ENCODE measurements at places on chromosomes 4 and X.

GRCh38 chrX:10288373-10288975 lies 131.7 kb downstream of the CLCN4 start:
- no peak for DNase-seq

DNA sequence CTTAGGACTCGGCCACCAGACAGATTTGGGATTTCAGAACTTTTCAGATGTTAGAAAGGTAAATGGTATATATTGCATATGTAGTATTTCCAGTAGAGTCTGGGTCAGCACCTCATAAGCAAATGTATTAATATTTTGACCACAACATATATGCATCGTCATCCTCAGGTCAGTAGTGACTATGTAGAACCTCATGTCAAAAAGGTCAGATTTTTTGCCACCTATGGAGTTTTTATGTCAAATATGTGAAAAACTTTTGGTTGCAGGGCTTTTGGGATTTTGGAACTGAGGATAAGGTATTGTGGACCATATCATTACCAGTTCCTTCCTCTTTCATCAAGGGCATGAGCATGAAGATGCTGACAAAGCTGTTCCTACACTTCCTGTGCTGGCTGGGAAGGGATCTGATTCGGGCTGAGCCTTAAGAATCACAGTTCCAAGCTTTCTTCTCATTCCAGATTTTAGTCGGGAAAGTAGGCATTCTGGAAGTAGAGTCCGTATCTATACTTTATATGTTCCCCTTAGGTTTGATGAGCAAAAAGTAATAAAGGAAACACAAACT lies 183.0 kb upstream of the PGRMC2 start:
- no peak for DNase-seq

DNA sequence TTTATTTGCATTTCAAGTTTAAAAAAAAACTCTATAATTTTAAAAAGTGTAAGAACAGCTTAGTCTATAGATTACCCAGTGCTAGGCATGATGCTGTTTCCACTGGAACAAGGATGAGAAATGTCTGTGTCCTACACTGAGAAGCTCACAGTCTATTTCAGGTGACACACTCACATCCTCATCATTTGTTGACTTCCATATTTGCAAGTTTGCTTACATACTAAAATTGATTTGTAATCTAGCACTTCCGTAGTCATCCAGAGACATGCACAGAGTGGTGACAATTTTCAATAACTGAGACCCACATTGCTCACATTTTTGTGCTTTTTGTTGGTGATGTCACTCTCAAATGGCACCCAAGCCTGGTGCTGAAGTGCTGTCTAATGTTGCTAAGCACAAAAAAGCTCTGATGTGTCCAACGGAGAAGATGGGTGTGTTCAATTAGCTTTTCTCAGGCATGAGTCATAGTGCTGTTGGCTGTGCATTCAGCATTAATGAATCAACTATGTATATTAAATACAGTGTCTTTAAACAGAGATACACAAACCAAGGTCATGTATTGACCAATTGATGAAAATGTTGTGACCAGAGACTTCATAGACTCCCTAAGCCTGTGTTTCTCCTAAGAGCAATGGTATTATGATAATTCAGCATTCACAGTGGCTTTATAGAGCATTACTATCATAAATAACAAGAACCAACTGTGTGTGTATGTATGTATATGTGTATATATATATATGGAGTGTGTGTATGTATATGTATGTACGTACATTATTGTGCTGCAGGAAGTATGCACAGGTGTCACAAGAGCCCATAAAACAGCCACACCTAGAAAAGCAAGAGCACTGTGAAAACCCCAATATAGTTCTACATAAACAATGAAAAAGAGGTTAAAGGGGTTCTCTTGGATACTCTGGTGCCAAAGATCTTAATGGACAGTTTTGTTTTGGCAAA lies 31.2 kb upstream of the VCX3B start:
- no peak for DNase-seq

DNA sequence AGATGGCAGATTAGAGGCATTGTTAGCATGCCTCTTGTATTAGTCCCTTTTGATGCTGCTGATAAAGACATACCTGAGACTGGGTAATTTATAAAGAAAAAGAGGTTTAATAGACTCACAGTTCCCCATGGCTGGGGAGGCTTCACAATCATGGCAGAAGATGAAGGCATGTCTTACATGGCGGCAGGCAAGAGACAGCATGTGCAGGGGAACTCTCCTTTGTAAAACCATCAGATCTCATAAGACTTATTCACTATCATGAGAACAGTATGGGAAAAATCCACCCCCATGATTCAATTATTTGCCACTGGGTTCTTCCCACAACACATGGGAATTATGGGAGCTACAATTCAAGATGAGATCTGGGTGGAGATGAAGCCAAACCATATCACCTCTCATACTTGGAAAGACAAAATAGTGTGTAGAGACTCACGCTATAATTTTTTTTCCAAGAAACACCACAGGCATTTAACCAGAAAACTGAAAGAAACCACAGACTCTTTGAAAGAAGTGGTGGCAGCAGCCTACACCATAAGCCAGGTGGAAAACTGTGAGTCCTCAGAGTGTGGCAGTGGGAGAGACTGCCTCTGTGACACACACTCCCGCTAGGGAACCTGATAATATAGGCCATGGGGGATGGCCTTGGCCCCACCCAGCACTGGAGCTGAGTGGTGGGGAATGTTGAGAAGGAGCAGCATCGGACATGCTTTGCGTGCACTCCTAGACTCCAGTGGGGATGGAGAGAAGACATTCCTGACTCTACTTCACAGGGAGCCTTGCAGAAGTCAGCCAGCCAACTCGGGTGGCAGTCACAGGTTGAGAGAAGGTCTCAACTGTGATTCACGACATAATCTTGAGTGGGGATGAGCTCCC lies 51.5 kb downstream of the SLC2A9 start:
- no peak for DNase-seq

GRCh38 chrX:129531132-129531531 lies 7.8 kb upstream of the SMARCA1 start:
- DNase-seq, result no peak

- DNase-seq, result no peak
Observed at GRCh38 chr4:43987331-43987944, 461.2 kb downstream of the KCTD8 start.

GRCh38 chr4:184994010-184994622 lies 24.2 kb upstream of the HELT start:
- DNase-seq, result no peak

GRCh38 chrX:19709117-19709811 lies 178.1 kb downstream of the SH3KBP1 start:
- DNase-seq, result no peak

DNA sequence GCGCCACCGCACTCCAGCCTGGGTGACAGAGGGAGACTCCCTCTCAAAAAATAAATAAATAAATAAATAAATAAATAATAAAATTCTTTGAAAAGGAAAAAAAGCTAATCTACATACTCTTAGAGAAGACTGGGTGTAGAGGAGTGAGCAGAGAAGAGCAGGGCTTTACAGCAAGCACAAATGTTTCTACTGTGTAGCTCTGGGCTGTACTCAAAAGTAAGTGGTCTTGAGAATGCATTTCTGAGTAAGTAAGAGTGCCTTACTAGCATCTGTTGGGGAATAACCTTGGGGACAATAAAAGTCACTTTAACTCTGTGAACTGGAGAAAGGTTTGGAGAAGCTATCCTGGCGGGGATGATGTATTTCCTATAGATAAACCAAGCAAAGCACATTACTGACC lies 185.8 kb downstream of the WDFY3 start:
- no peak for DNase-seq

DNA sequence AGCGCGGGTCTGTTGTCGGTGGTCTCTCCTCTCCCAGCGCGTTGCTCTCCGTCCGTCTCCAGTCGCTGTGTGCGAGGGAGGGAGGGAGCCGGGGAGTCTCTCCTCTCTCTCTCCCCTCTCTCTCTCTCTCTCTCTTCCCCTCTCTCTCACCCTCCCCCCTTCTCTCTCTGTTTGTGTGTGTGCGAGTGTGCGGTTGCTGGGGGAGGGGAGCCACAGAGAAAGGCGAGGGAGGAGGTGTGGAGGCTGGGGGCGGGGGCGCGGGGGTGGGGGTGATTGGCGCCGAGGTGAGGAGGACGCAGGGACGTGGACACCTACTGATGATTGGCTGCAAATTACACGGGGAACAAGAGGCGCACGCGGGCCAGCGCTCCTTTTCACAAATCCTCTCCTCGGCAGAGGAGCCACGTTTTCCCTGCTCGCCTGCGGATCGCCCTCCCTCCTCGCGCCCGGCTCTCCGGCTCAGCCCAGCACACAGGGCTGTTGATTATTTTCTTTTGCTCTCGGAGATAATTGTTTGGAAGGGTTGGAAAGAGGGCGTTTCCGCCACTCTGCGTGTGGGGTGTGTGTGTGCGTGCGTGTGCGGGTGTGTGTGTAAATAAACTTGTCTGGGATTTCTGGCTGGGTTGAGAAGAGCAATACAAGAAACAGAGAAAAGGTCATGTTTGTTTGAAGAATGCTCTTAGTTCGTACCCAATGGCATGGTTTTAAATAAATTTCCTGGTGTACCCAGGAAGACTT lies at the start of gene CXXC4:
TSS of gene CXXC4 (minus strand) at position 73 of the 738 bp plus-strand sequence. CDS start 3,092 bp downstream, outside the sequence.
- DNase-seq, result no peak

DNA sequence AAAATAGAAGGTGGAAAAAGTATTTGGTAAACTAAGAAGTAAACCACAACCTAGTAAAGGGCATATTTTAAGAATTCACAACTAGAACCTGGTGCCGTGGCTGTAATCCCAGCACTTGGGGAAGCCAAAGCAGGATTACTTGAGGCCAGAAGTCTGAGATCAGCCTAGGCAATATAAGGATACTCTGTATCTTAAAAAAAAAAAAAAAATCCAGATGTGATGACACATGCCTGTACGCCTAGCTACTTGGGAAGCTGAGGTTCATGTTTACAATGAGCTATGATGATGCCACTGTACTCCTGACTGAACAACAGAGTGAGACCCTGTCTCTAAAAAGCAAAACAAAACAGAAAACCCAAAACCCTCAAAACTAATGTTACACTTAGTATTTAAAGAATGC lies 294.9 kb upstream of the ZCCHC13 start:
- DNase-seq, result no peak

- no peak for DNase-seq
Observed at GRCh38 chr4:144699565-144699964, 53.6 kb downstream of the HHIP start.

- no peak for DNase-seq
Observed at GRCh38 chr4:40232610-40233009, 35.8 kb downstream of the RHOH start.

DNA sequence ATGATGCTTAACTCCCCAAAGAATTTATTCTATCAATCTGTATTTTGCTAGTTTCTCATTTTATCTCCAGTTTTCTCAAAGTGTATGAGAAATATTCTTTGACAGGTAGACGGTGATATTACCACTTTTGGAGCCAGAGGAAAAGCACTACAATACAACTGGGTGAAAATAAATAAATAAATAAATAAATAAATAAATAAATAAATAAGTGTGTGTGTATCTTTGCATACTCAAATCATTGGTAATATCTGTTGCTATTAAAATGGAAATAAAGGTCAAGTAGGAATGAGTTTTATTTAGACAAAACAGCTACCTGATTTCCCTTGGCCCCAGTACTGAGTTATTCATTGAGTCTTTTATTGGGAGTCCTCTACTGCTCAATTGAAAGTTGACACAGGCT lies 114.3 kb downstream of the RBMX2 start:
- DNase-seq, result no peak

DNA sequence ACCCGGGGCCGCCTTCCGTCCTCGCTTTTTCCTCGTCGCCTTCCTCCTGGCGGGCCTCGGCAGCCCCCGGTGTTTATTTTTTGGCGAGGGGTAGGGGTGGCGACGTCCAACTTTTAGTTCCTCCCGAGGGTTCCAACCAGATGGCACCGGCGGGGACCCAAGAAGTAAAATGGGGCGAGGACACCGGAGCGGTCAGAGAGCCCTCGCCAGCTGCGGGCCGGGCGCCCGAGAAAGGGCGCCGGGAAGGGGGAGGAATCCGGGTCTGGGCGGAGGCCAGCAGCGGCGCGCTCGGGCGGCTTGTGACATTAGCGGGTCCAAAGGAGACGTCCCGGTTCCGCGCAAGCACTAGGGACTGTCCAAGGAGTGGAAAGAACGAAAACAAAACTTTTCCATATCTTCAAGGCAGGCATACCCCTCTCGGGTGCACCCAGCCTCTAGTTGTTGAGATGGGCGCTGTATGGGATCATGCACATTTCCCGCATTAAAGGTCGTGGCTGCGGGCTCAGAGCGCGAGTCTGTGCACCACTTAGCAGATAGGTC lies 691 bp upstream of the USP46 start:
- DNase-seq, result peak; percentile 6

GRCh38 chrX:40893251-40893910 lies 158.0 kb upstream of the MED14 start:
- no peak for DNase-seq

GRCh38 chrX:16910376-16910775 lies 36.1 kb upstream of the REPS2 start:
- DNase-seq, result no peak

DNA sequence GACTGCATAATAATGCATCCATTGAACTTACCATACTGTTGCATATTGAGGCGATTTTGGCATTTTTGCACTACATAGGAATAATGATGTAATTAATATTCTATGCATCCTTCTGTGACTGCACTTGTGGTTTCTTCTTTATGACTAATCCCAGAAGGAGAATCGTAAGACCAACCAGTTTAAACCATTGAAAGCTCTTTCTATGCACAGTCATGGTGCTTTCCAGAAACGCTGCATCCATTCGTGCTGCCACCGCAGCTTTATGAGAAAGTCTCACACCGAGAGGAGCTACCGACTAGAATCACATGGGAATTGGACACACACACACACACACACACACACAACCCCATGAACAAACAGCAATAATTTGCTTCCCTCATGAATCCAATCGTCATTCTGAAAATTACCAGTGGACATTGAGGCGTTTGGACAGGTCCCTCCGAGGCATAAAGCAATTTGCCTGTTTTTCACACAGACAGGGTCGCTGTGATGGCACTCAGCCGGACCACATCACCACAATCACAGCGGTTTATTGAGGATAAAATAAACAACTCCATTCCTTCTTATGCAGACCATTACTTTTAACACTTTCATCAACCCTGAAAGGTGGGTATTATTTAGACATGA lies 64.2 kb downstream of the PACRGL start:
- no peak for DNase-seq

DNA sequence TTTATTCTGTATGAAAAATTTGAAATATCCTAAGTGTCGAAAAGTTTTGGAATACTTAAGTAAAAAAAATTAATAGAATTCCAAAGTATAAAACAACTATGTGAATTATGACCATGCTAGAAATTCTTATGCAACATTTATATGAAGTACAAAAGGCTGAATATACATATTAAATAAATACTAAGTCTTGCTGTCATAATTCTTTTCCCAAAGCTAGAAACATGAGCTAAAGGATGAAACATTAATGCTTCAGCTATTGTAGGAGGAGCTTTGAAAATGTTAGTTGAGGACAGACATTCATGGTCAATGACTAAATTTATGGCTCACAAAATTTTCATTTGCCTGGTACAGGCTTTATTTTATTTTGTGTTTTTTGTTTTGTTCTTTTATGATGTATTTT lies 207.3 kb downstream of the GABRB1 start:
- no peak for DNase-seq

DNA sequence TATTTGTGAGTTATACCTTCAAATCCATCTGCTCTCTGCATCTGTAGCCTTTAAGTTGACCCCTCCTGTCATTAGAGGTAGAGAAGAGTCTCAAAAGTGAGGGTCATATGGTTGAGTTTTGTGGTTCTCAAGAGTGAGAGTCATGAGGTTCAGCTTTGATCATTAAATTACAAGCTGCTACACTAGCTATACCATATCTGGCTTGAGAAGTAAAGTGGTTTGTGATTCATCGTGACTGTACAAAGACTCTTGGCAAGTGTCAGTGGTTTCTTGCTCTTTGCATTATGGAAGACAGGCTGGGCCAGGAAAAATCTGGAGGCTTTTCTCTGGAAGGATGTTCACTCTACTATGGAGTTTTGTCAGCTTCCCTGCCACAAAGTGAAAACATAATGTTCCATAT lies 170.6 kb downstream of the ZC4H2 start:
- no peak for DNase-seq

Measured in activated CD4-positive, alpha-beta T cell treated with anti-CD3 and anti-CD28 coated beads for 4 hours (primary cell).